COLO829 (cell line): ENCODE measurements at places on chromosomes 6 and 20.

DNA sequence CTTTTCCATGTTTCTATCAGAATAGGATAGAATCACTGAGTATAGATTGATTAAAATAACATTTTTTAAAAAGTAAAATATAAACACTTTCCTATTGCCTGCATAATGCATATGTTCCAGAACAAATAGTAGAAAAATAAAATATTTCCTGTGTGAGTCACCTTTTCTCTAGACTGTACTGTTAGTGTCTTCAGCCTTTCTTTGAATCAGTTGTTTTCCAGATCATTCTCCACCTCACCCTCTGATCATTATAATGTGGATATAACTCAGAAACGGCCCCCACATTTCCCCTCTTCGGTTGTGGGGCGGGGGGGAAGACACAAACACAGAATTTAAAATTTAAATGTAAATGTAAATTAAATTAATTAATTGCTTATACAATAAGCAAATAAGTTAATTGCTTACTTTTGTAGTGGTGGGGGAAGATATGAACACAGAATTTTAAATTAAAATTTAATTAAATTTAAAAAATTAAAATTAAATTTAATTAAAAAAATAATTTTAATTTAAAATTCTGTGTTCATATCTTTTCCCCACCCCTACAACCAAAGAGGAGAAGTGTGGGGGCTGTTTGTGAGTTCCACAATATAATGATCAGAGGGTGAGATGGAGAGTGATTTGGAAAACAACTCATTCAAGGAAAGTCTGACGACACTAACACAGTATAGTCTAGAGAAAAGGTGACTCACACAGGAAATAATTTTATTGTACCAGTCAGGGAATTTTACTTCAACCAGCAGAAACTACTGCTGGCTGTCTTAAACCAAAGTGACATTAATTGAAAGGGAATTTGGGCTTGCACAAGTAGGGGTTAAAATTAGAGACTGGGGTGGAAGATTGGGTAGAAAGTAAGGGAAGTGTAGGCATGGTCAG, 37.1 kb upstream of the PROKR2 start:
- DNase-seq: peak; percentile 26

DNA sequence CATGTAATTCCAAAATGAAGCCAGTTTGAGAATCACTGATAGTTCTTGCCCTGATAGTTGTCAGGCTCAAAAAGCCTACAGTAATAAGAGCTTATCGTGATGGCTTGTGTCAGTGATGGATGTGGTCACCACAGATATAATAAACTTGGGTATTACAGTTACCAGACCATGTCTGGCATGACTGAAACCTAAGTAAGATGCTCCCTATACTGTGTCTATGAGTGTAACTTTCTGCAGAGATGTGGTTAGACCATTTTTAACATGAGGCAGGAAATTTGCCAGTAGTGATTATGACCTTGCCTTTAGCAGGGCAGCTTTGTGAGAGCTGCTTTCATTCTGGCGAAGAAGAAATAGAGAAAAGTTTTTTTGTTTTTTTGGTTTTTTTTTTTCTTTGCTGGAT, 90.2 kb downstream of the ANKS1A start:
- no peak for DNase-seq

DNA sequence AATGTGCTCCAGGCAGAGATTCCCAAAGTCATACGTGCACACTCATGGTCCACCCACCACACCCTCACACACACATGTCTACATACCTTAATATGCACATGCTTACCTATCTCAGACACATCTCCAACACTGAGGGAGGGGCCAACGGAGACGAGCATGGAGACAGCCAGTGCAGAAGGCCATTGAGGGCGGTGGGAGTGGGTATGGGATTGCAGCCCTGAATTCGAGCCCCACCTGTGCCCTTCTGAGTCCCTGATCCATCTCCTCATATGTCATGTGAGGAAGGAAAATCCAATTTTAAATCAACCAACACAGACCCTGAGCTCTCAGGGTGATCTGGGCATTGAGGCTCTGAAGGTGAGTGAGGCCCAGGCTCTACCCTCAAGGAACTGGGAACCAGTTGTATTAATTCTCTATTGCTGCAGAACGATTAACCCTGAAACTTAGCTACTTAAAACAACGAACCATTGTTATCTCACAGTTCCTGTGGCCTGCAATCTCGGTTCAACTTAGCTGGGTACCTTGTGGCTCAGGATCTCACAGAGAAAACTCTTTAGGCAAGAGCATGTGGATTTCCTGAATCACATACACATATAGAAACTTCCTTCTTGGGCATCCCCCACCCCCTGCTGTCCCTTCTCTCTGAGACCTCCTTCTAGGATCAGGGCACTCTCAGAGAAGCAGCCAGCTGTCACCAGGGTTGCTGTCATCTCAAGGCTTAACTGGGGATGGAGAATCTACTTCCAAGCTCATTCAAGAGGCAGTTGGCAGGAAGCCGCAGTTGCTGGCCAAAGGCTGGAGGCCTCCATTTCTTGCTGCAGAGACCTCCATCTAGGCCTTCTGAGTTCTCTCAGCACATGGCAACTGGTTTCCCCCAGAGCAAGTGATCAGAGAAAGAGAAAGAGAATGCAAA, 28.3 kb downstream of the GLP1R start:
- DNase-seq: no peak

GRCh38 chr6:35094183-35094582, 47.0 kb downstream of the TCP11 start:
- DNase-seq: no peak

DNA sequence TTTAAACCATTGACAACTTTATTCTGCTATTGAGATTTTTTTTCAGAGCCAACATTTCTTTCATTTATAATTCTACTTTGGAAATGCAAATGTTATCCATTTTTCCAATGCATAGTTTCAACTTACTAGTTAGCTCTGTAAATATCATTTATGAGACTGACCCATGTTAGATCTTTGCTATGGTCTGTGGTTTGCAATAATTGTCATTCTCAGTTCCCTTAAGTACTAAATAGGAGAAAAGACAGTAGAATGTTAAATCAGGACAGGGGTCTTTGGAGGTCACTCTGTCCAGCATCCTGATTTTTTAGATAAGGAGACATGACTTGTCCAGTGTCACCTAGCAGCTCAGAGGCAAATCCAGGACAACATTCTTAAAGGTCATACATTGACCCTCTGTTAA, 522.2 kb upstream of the FLRT3 start:
- DNase-seq: no peak

- no peak for DNase-seq
These were observed 81.8 kb upstream of the DST start for GRCh38 chr6:56724455-56724854.

GRCh38 chr20:37007898-37008649, 56.6 kb upstream of the SAMHD1 start:
- peak; percentile 29 for DNase-seq

GRCh38 chr6:81451787-81452186, 300.7 kb downstream of the TENT5A start:
- peak; percentile 85 for DNase-seq

DNA sequence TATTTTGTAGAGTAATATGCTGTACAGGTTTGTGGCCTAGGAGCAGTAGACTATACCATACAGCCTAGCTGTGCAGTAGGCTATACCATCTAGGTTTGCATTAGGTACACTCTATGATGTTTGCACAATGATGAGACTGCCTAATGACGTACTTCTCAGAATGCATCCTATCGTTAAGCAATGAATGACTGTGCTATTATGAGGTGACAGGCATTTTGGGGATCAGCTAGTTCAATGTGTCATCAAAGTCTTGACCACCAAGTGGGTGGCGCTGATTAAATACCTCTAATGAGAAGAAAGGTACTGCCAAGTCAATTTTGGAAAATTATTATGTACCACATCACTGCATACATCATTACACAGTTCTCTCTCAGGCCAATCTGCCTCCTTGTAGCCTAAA, 190.2 kb downstream of the BACH2 start:
- no peak for DNase-seq

GRCh38 chr6:144811140-144811539, 526.0 kb downstream of the UTRN start:
- no peak for DNase-seq

GRCh38 chr6:101226677-101227135, 166.8 kb upstream of the GRIK2 start:
- DNase-seq: peak; percentile 4

DNA sequence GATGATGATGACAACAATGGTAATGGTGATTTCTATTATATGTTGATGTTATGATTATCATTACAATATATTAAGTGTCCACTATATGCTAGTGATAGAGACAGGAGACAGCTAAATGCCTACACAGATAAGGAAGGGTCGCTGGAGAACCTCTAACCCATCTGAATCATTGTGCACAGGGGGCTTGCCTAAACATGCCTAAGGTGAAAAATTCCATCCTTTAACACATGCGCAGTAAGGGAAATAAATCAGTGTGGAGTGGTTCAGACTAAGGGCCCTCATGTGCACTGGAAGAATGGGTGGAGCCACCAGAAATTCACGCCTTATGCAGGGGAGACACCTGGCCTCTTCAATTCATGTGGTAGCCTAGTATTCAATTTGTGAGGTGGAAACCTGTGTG, 120.4 kb downstream of the TPBG start:
- no peak for DNase-seq
